ENCODE measurements at places on chromosomes 1 and 21.

DNA sequence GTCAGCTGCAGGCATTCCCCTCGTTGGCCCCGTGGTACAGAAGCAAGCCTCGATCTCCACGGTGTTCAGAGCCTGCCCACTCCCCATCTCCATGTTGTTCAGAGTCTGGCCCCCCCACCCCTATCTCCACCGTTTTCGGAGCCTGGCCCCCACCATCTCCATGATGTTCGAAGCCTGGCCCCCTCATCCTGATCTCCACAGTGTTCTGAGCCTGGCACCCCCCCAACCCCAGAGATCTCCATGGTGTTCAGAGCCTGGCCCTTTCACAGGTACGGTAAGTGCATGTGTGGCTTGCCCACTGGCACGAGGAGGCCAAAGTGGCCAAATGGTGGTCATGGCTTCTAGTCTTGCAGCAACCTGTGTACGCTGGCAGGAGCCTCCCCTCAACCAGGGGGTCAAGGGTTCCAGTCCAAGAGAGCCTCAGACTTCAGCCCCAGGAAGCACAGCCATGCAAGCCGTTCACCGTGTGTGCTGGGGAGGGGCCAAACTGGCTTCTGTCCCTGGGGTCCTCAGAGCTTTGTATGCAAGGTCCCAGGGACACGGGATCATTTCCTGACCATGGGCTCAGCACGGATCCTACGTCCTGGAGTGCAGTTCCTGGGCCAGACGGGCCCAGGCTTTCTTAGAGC is 13.3 kb upstream of the PCBP3 start:
- no peak for DNase-seq

DNA sequence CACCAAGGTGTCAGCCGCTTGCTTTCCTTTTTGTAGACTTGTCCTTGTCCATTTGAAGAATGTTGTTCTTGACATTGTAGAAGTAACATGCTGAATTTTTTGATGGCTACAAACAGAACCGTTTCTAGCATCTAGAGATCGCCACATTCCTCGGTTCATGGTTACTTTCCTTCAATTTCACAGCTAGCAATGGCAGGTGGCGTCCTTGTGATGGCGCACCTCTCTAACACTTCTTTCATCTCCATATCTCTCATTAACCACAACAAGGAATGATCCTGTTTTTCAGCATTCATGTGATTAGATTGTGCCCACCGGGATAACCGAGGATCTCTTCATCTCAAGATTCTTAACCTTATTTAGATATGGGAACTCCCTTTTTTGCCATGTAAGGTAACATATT is 2129.8 kb downstream of the NCAM2 start:
- no peak for DNase-seq

- DNase-seq = no peak
Measured at GRCh38 chr1:89310505-89310904, 37.8 kb upstream of the GBP5 start.

DNA sequence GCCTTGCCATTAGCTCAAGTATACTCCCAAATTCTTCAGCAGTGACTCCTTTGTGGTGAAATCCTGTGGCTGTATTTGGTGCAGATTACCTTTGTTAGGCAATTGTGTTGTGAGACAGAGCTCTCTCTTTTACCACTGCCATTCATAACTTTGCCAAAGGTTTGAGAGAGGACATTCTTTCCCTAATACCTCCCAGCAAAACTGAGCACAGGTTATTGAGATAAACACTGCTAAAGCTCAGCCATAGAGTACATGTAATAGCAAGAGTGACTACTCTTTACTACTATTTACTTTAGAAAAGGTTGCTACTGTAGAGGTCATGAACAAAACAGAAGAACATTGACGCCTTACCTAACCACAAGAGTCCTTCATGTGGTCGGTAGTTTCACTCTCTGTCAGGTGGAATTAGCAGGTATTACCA is 514.0 kb upstream of the ADAMTS5 start:
- DNase-seq = no peak

GRCh38 chr1:160830321-160831153 is 32.1 kb downstream of the CD244 start:
- DNase-seq = peak; percentile 43

DNA sequence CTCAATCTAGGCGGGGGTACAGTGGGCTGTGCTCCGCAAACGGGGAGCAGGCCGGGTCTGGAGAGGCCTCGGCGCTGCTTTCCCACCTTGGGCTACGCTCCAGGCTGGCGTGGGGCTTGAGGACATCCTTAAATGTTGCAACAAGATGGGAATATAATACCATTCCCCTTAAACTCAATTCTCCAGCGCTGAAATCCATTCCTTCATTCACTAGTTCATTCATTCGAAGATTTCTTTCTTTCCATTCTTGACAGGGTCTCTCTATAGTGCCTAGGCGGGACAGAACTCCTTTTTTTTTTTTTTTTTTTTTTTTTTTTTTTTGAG is 261 bp upstream of the DPM3 start:
- DNase-seq = no peak

GRCh38 chr21:44511219-44511937 is 28.6 kb downstream of the KRTAP10-1 start:
- no peak for DNase-seq

DNA sequence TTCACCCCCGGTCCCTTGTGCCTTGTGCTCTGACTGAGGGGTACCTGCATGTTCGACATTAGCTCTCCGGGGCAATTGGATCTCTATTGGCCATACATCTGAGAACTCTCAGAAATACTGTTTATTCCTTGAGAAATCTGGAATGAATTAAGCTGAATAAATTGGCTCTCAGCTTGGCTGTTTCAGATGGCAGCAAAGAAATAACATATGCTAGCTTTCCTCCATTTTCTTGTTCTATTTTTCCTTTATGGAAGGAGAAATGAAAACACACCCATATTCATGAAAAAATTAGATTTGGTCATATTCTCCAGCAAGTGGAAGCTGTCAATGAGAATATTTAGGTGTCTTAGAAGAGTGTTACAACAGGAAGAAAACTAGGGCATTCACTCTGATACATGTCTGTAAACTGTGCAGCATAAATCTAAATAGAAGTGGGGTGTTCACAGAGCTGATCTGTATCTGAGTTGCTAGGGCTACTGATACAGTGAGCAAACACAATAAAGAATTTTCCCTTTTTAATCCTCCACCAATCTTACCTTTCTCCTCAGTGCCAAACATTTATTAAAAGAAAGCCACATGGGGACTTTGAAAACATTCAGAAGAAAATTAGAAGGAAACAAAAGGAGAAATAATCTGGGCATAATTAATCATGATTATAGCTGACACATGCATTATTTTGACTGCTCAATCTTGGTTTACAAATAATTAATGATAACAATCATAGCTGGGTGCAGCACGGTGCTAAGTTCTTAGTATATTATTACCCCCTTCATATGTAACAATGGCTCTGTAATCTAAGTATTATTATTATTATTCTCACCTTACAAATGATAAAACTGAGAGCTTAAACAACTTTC is 671.9 kb upstream of the USP24 start:
- no peak for DNase-seq

GRCh38 chr1:115255154-115255553 is 82.9 kb downstream of the NGF start:
- DNase-seq = no peak

GRCh38 chr21:38960251-38960650 is 154.5 kb downstream of the ETS2 start:
- DNase-seq = no peak

DNA sequence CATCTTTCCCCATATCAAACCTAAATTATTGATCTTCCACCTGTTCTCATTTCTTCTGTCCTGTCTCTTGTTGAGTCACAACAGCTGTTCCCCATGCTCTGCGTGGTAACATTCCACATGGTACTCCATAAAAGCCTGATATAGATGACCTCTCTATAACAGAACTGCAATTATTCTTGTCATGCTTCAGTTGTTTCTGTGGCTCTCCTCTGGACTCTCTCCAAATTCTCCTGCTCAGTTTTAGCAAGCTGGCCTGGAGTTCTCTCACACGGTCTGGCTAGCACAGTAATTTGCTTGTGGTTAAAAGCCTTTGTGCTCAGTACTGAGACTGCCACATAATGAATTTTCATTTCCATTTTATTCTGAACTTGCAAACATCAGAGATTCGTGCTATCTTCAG is 10.6 kb upstream of the LRRC39 start:
- no peak for DNase-seq

Data from stimulated activated CD8-positive, alpha-beta memory T cell treated with anti-CD3 and anti-CD28 coated beads, Interleukin-15, amount 100 ng/mL, for 48 hours (primary cell).